Stomach (tissue), 19 donors: ENCODE measurements at places on chromosomes 3 and 15. TPM values are rescaled to one million over a fixed set of nuclear protein-coding genes. Genes with fewer than 3 reads are reported as not detected.

- peak overlapping the region; percentile 69 for H3K27ac ChIP-seq
- H3K27me3 ChIP-seq = no peaks in the 10 kb centered on the region
- DNase-seq = peak; percentile 71
- H3K4me1 ChIP-seq = peaks cover 11% of the 10 kb centered on the region
Observed at GRCh38 chr15:90075420-90076289, 26.6 kb downstream of the IDH2 start.

- no peaks in the 10 kb centered on the region for H3K36me3 ChIP-seq
- no peak overlapping the region for H3K4me3 ChIP-seq
- H3K27me3 ChIP-seq = no peaks in the 10 kb centered on the region
Observed at GRCh38 chr15:49490966-49491365, 67.9 kb downstream of the FGF7 start.

GRCh38 chr3:27905625-27906024 lies 183.5 kb upstream of the EOMES start:
- H3K4me1 ChIP-seq = no peaks in the 10 kb centered on the region
- H3K27ac ChIP-seq = no peak overlapping the region
- no peak overlapping the region for H3K4me3 ChIP-seq
- H3K27me3 ChIP-seq = no peaks in the 10 kb centered on the region

Gene CD276
- total RNA-seq = 34.4 TPM
